ENCODE measurements at places on chromosomes 11 and 22.

- DNase-seq = no peak
Measured at GRCh38 chr22:29216873-29217666, 11.4 kb downstream of the EMID1 start.

GRCh38 chr22:47292546-47293320 lies 530.3 kb downstream of the TBC1D22A start:
- DNase-seq = no peak

GRCh38 chr11:122494221-122494620 lies 161.3 kb upstream of the UBASH3B start:
- no peak for DNase-seq

DNA sequence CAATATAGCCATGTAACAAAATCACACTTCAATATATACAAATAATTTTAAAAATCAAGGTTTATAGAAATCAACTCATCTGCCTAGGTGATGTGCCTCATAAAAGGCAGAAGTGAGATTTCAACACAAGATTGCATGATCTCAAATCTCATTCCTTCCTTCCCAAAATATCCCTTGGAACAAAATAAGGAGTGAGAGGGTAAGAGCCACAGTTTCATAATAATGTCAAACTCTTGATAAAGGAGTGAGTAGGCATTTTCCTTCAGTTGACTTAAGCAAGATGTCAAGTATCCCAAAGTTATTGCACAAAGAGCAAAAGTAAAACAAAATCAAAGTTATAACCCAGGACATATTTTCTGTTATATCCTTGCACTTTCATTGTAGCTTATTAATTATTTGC lies 81.3 kb downstream of the C22orf31 start:
- no peak for DNase-seq

GRCh38 chr11:95108159-95108611 lies 18.5 kb downstream of the ENDOD1 start:
- no peak for DNase-seq

GRCh38 chr11:89405629-89406028 lies 85.5 kb downstream of the NOX4 start:
- DNase-seq = no peak

GRCh38 chr22:23909296-23909898 lies 15.2 kb downstream of the MIF start:
- no peak for DNase-seq

DNA sequence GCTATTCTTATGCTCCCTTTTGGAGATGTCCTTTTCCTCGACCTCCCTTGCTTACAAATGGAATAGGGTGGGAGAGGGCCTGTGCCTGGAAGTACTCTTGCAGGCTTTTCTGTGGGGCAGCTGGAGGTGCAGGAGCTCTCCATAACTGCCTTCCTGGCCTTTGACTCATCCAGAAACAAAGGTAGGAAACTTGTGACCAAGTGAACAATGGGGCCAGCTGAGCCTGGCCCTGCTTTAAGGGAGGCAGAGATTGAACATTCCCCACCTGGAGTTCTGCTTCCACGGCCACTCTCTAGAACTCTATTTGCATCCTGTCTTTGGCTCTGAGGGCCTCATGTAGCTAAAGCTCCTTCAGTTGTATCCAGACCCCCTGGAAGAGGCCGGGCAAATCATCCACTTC lies 5.1 kb upstream of the LYVE1 start:
- no peak for DNase-seq

- no peak for DNase-seq
Measured at GRCh38 chr11:81963018-81963417, 770.6 kb downstream of the FAM181B start.

GRCh38 chr11:20362481-20362880 lies 1.0 kb upstream of the HTATIP2 start:
- DNase-seq = no peak

- peak; percentile 85 for DNase-seq
Measured at GRCh38 chr11:64743591-64744543, at the start of gene RASGRP2. RASGRP2 (minus strand) TSS chr11:64744142; CDS start chr11:64742866, 1,276 bp downstream.

DNA sequence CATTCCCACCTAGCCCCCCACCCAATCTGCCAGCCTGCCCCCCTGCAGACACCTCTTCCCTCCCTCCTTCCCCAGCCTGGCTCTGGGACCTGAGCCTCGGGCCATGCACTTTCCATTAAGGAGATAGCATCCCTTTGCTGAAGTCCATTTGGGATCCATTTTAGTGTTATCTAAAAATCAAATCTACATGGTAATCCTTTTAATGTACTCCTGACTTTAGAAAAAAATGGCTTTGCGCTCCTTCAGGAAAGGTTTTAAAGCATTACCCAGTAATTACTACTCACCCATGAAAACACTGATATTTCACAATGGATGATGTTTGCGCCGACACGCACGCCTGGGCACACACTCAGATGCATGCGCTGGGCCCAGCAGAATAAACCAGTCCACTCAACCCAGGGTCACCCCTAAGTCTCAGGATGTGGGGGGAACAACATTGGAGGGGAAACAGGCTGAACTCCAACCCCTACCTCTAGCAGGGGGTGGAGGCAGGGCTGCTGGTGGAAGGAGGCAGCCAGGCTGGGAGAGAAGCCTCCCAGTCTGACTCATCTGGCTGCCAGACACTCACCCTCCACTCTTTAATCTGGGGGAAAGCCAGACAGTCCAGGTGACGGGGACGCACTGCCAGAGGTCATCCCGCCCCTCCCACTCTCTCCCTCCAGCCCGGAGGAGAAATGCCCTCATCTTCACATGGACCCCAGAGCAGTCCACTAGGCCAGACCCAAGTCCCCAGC lies 29.8 kb downstream of the LMO1 start:
- no peak for DNase-seq

DNA sequence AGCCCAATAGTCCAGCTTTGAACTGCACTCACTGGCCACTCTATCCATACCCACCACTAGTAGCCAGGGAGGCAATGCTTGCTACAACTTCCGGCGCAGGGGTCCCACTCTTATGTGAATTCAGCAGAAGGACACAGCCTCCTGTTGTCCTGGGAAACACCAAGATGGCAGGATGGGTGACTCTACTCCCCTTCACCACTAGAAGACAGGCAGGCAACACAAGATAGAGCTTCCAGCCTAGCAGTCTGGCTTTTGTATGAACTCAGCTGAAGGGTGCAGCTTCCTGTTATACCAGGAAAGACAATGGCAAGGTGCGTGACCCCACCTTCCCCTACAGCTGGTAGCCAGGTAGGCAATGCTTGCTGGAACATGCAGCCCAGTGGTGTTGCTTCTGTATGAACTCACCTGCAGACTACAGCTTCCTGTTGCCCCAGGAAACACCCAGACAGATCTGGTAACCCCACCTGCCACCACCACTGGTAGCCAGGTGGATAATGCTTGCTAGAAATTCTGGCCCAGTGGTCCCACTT lies 205.2 kb upstream of the KIRREL3 start:
- DNase-seq = no peak

DNA sequence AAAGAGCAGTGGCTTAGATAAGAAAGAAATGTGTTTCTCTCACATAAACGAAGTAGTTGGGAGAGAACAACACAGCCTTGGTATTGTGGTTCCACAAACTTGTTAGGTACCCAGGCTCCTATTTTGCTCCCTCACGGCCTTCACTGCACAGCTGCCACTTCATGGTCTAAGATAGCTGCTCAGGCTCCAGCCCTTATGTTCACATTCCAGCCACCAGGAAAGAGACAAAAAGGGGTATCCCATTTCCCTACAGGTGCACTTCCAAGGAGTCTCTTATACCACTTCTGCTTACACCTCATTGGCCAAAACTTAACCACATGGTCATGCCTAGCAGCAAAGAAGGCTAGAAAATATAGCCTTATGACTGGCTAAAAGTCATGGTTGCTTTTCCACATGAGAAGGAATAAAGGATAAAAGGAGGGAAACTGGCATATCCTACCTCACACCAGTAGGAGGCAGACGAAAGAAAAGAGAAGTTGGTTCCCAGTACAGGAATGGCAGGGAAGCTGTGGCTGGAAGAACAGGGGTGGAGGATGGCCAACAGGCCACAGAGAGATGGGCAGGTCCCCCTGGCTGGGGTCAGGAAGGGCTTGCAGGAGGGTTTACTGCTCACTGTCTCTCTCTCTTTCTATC lies 5.4 kb upstream of the HDHD5 start:
- peak; percentile 21 for DNase-seq

DNA sequence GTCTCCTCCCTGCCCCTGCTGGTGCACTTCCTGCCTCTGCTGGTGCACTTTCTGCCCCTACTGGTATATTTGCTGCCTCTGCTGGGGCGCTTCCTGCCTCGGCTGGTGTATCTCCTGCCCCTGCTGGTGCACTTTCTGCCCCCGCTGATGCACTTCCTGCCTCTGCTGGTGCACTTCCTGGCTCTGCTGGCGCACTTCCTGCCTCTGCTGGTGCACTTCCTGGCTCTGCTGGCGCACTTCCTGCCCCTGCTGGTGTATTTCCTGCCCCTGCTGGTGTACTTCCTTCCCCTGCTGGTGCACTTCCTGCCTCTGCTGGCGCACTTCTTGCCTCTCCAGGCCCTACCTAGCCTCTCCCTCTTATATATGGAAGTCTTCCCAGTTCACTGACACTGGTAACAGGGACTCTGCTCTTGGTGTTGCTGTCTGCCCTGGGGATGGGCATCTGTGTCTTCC lies 10.1 kb downstream of the MTFP1 start:
- no peak for DNase-seq

DNA sequence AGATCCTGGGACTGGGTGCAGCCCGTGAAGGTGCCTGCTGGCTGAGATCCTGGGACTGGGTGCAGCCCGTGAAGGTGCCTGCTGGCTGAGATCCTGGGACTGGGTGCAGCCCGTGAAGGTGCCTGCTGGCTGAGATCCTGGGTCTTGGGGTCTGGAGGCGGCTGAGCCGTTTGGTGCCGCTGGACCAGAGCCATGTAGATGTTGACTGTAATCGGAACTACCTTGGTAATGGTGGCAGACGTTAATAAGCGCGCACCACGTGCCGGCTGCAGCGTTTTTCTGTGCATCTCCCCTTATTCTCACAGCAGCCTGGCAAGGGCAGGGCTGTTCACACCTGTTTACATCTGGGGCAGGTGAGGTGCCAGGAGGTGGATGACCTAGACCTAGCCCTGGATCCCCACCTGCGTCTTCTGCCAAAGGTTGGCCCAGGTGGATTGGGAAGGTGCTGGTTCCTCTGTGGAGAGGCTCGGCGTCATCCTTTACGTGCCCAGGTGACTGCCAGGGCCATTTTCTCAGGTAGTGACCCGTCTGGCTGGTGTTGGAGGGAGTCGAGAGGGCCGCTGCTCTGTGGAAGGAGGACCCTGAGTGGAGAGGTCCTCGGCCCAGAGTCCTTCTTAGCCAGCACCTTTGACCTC lies 382.5 kb downstream of the TBC1D22A start:
- no peak for DNase-seq

GRCh38 chr11:116170526-116171120 lies 602.2 kb downstream of the BUD13 start:
- peak; percentile 41 for DNase-seq

GRCh38 chr22:36549033-36549432 lies 20.1 kb upstream of the EIF3D start:
- DNase-seq = no peak

DNA sequence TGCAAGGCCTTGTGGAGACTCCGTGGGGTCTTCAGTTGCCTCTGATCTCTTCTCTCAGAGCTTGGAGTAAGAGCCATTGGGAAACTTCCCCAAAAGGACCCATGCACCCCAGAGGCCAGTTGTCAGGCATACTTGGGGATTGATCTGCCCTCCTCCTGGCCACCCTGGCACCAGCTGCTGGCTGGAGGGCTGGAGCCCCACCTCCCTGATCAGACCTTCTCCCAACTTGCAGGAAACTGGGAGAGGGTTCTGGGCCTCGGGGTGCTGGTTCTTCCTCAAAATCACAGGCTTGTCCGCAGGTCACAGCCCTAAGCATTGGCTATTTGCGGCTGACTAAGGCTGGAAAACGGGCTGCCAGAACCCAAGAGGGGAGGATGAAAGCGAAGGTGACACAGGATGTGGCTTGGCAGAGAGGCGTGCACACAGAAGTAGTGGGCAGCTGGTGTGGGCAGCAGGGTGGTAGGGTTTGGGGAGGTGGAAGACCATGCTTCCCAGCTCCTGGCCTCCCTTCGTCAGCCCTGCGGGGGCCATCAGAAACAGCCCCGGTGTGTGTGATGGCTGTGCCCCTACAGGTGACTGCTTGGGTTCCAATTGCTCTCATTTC lies 1.3 kb upstream of the DGKZ start:
- no peak for DNase-seq

- no peak for DNase-seq
Measured at GRCh38 chr11:7543302-7543701, 29.5 kb downstream of the PPFIBP2 start.

DNA sequence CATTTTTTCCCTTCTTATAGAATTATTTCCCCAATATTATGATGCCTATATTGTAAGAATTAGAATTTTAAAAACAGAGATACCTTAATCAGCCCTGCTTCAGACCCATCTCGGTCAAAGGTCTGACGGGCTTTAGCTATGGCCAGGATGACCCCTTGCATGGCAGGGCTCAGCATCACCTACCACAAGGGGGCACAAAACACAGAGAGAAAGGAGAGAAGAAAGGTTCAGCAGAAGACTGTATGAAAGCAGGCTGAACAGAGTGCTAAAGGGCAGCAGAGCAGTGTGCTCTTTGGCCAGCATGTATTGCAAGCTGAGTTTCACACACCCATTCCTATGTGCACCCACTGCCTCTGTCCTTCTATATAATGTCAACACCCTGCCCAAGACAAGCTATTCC lies 26.8 kb downstream of the CLDN25 start:
- peak; percentile 68 for DNase-seq

DNA sequence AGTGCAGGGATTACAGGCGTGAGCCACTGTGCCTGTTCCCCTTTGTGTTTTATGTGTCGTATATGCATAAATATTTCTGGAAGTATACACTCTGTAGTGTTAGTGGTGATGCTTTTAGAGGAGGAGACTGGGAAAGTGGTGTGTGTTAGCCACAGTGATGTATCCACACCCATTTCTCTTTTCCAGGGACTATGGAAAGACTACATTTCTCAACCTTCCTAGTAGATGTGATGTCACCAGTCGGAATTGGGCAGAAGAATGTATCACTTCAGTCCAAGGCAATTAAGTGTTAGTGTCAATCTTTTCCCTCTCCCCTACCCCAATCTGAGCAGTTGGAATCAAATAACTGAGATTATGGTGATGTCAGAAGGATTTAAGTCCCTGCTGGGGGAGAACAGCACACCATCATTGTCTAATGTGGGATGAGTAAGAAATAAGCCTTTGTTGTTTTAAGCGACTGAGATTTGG lies 5.8 kb upstream of the ATG16L2 start:
- DNase-seq = no peak

DNA sequence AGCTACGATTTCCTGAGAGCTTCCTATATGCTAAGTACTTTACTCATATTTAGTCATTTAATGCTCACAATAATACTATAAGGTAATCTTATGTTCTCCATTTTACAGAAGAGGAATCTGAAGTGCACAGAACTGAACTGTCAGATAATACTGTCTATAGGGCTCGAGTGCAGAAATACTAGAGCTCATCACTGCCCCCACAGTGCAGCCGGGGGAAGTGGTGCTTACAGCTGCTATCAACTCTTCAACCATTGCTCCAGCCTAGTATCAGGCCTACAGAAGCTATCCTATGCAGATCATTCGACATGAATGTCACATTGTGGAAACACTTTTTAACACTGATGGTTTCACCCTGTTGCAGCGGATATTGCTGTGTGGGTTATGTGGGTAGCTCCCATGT lies 929.9 kb downstream of the NTM start:
- DNase-seq = peak; percentile 36
